ENCODE measurements at places on chromosomes 3 and 15. TPM values are rescaled to one million over a fixed set of nuclear protein-coding genes. Genes with fewer than 3 reads are reported as not detected.

The OR5K1 gene
- 0.19 TPM for polyA plus RNA-seq

DNA sequence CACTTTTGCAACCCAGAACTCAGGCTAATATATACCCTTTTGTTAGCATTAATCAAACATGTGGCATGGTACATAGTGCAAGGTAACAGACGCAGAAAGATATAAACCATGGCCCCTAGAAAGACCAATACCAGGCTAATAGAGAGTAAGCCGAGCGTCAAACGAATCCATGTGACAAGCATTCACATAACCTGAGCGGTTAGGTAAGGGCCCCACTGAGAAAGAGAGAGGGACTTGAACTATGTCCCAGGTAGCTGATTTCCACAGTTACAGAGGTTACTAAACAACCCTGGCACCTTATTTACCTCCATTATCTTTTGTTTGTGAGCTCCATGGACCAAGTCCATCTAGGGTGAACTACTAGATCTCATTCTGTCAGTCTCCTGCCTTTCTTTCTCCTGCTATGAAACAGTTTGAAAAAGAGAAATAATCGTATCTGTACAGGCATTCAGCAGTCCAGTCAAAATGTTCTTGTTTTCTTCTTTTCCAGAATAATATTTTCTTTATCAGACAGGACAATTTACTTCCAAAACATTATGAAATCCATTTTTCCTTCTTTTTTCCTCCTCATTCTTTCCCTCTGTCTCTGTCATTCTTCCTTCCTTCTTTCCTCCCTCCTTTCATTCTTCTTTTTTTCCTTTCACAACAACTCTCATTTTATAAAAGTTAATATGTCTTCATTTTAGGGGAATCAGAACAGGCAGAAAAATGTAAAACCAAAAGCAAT, 30.5 kb upstream of the TNFSF10 start:
- no peak for DNase-seq

GRCh38 chr3:18751514-18751913, 326.4 kb upstream of the SATB1 start:
- DNase-seq: no peak

- no peak for DNase-seq
These were observed 18.9 kb downstream of the PTH1R start for GRCh38 chr3:46896386-46896785.
